ENCODE measurements at places on chromosomes 6 and 20. TPM values are rescaled to one million over a fixed set of nuclear protein-coding genes. Genes with fewer than 3 reads are reported as not detected.

Gene SPATA2
- total RNA-seq = 25.1 TPM

Gene TOMM6
- total RNA-seq = 96.6 TPM

Gene FAM83B
- total RNA-seq = not detected

Gene ATAT1
- total RNA-seq = 8.9 TPM

Gene ADGRF1
- total RNA-seq = not detected

Gene PGM3
- 26.4 TPM for total RNA-seq

Gene SLC13A3
- 0.63 TPM for total RNA-seq

Gene AKAP7
- 14.7 TPM for total RNA-seq

Gene HLA-DPB1
- total RNA-seq = 131 TPM

Gene SSR1
- total RNA-seq = 97.6 TPM

Gene NINL
- total RNA-seq = 4.9 TPM

Gene PLA2G7
- 1.1 TPM for total RNA-seq

Gene VSTM2L
- total RNA-seq = 0.18 TPM

Gene AHI1
- total RNA-seq = 32.4 TPM

Gene SCRT2
- total RNA-seq = not detected

Gene IL20RA
- not detected for total RNA-seq

Gene CCM2L
- not detected for total RNA-seq

Gene POU3F2
- not detected for total RNA-seq

Gene SPDEF
- total RNA-seq = 0.68 TPM

Gene COL11A2
- 0.93 TPM for total RNA-seq

Gene BMP7
- total RNA-seq = not detected

Gene TFAP2D
- not detected for total RNA-seq

Gene POFUT1
- total RNA-seq = 14.5 TPM

Gene BEND6
- total RNA-seq = not detected

Gene HSPA1L
- total RNA-seq = 3.6 TPM

Gene OVOL2
- not detected for total RNA-seq

Gene C6orf163
- total RNA-seq = 3.2 TPM

Gene SIRPB1
- 5.3 TPM for total RNA-seq

Gene TP53TG5
- total RNA-seq = 0.14 TPM

Gene PNLDC1
- not detected for total RNA-seq

Gene WFDC12
- not detected for total RNA-seq

Gene CTCFL
- total RNA-seq = not detected

Gene FHL5
- not detected for total RNA-seq

Gene TMEM14B
- total RNA-seq = 38.4 TPM

Gene ANGPT4
- not detected for total RNA-seq

Gene SIM1
- total RNA-seq = not detected

Gene CD93
- total RNA-seq = 8.0 TPM

Gene THBS2
- not detected for total RNA-seq

Gene SLCO4A1
- 1.1 TPM for total RNA-seq

Gene LINC00237
- not detected for total RNA-seq

Gene PCSK2
- not detected for total RNA-seq

Gene PNPLA1
- 0.61 TPM for total RNA-seq

Gene MYBL2
- 2.4 TPM for total RNA-seq

Gene IRF4
- 37.5 TPM for total RNA-seq

Gene MRS2
- 10.8 TPM for total RNA-seq

Gene OSER1
- total RNA-seq = 93.9 TPM

Gene SNX14
- total RNA-seq = 73.0 TPM

Gene CALHM4
- total RNA-seq = not detected

Gene NR2E1
- not detected for total RNA-seq
